ENCODE measurements at places on chromosomes 13 and 19.
A peak's percentile ranks its signal among the peaks of the same experiment; 100 is the strongest.

GRCh38 chr19:16327911-16328823 is 3.5 kb downstream of the KLF2 start:
- no peak for DNase-seq

DNA sequence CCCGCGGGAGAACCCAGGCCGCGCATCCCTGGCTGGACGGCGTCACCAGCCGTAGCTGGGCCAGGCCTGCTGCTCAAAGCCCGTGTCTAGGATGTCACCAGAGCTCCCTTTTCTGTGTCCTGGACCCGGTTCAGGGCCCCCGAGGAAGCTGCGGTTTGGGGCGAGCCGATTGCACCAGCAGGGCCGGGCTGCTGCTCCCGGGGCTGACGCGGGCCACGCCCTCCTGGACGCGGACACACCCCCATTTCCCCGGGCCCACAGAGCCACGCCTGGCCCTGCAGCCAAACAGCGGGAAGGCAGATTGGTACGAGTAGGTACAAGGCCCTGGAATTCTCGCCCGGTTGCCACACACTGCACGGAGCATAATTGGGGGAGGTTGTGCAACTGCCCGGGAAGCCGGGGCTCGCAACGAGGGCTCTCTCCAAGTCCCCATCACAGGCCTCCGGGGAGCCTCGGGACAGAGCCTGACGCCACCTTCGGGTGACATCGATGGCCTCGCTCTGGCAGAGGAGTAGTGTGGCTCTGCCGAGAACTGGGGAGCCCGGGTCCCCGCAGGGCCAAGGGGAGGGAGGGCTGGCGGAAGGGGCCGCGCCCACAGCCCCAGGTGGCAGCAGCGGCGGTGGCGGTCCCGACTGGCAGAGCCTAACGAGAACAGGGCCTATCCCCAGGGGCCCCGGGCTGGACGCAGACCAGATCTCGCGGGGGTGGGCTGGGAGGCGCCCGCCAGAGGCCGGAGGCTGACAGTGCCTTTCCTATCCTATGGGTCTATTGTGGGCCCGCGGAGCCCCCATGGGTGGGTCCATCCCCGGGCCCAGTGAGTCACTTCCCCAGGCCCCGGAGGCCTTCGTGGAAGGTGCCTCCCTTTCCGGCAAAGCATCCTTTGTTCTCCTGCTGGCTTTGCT is 23.5 kb downstream of the KCTD15 start:
- no peak for DNase-seq

DNA sequence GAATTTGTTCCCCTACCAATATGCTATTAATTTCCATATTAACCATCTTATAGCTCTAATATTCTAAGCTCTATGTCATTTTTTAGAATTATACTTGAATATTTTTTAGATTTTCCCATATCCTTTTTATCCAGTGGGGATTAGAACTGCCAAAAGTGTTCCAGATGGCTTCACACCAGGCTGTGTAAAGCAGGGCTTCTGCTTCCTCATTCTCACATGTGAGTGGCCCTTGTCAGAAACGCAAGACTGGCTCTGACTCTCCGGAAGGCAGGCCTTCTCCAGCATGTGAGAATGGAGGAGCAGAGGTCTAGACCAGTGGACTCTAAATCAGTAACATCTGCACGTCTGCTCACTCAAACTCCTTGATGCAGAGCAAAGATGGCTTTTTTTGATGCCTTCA is 650.1 kb downstream of the FGF9 start:
- DNase-seq: no peak

DNA sequence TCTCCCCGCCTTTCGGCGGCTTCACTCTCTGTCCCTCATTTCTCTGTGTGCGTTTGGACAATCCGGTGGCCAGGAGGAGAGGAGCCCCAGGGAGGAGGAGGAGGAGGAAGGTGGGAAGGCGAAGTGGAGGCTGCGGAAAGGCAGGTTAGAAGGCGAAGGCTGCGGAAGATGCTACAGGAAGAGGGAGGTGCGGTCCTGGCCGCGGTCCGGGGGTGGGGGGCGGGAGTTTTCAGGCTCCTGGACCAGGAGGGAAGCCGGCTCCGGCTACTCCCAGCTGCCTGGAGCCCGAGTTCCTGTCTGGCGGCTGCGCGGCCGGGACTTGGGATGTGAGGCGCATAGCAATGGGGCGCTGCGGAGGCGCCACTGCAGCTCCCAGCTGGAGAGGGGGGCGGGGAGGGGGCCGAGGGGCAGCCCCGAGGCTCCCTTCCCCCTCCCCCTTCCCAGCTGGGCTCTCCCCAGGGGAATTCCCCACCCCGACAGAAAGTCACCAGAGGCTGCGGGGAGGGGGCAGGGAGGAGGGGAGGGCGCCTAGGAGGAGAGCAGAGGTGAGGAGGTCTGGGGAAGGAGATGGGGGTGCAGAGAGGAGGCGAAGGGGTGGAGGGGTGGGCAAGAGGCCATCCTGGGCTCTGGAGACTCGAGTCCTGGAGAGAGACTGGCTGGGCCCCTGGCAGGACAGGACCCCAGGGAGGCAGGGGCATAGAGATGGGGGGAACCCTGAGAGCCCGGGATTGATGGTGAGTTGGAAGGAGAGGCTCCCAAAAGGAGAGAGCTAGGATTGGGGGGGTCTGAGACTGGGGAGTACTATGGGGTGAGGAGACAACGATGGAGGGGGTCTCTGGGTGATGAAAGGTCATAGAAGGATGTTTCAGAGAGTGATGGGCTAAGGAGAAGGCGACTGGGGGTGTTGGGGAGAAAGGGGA is 2.0 kb downstream of the LRRC4B start:
- no peak for DNase-seq

DNA sequence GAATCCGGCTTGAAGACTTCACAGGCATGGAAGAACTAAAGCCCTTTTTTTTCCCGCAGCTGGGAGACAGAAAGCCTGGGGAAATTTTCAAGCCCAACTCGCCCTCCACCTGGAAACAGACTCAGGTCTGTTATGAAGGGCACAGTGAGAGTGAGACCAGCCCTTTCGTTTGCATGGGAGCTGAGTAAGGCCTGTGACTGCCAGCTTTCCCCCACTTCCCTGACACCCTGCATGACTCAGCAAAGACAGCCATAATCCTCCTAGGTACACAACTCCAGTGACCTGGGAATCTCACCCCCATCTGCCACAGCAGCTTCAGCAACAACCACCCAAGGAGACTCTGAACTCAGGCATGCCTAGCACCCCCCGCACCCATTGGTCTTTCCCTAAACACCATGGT is 87.6 kb upstream of the ZNF91 start:
- DNase-seq: no peak

DNA sequence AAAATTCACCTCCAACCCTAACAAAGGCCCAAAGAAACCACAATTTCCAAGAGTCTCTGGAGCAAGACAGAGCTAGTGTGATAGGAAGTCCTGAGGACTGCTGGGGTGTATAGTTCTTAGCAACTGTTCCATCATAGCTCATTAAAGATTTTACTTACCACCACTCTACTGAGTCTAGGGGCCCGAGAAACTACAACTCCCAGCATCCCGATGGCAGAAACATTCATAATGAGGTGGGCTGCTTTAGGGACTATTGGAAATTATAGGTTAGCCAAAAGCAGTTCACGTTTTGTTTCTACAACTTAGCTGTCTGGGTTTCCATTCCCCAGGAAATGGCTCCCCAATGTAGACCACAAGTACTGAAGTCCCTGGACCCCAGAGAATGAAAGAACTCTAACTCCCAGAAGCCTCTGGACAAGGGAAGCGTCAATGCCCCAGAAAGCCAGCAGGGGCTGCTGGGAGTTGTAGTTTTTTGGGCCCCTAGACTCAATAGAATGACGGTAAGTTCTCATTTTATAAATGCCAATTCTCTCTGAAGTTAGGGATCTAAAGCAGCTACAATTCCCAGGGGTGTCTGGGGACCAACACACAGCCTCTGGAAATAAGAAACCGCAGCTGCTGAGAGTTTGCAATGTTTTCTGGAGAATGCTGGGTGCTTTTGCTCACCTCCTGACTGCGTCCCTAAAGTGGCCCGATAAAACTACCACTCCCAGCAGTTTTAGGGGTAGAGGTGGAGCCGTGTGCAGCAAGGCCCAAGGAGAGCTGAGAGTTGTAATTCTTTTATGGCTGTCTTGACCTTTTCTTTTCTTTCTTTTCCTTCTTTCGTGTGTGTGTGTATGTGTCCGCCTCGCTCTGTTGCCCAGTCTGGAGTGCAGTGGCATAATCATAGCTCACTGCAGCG is 11.1 kb downstream of the FTL start:
- DNase-seq: no peak

GRCh38 chr19:28208745-28209144 is 1004.2 kb downstream of the UQCRFS1 start:
- DNase-seq: no peak

- no peak for DNase-seq
Observed at GRCh38 chr13:31209172-31209840, 9.5 kb downstream of the B3GLCT start.

- no peak for DNase-seq
Observed at GRCh38 chr19:39110263-39110967, 15.2 kb upstream of the PAK4 start.

DNA sequence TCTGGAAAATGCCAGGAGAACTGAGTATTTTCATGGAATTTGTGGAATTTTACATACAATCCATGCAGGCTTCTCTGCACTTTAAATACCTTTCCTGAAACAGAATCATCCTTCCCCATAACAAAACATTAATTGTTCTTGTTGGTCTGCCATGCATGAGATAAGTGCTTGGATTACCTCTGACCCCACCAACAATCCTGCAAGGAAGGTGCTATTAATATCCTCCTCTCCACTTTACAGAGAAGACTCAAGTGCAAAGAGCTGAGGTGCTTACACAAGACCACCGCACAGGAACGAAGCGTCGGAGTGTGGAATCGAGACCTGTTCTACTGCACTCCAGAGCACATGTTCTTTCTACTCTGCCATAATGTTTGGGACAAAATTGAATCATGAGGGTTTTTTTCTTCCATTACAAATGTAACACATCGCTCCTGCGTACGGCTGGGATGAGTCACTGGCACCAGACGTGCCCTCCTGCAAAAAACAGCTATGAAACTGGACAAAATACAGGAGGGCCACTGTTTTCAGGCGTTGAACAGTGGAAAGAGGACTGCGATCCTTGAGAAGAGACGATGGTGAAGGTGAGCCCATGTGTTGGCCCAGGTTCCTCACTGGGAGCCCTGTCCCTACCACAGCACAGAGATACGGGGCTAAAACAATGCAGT is 12.9 kb upstream of the LRRC4B start:
- no peak for DNase-seq

DNA sequence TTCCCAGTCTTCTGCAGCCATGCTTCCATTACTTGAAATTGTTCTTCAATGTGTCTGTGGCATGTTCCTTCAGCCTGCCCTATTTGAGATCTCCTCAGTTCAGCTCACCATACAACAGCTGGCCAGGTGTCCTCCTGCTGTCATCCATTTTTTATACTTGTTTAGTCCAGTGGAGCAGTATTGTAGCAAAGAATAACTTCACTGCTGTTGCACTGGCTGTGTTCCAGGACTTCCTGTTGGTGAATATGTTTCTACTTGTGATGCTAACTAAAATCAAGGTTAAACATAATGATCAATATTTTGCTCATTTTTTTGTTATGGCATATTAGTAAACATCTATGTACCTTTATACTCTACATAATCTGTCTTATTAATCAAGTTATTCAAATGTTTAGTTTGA is 1394.1 kb downstream of the PCDH9 start:
- DNase-seq: no peak

DNA sequence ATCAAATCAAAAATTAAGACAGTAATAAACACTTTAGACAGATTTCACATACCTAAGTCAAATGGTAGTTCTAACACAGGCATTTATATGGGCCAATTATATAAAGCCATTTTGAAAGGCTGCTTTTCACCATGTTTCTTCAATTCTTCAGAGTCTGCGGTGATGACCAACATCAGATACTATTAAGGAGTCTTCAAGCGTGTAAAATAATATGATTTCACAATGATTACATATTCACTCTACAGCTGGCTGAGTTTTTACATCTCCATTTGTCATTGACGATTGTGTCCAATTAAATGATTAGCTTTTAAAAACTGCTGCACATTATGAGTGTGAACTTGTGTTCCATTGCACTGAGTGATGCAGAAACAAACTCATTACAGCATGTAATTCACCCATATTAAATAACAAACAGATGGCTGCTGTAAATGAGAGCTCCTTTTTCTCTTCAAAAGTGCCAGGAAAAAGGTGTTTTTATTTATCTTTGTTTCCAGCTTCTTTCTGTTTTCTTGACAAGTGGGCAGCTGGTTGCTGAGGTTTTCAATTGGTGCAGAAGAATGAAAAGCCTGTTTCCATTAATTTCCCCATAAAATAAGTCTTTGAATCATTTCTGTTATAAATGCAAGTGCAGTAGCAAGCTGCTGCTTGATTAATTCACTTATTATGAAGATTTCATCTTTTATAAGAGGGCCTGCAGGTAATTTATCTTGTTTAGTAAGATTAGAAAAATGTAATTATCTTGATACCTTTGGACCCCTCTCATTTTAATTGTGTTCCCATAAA is 676.1 kb upstream of the KLHL1 start:
- DNase-seq: no peak

- peak; percentile 44 for DNase-seq
Observed at GRCh38 chr19:12994701-12995595, at the start of gene NFIX. TSS of gene NFIX (plus strand) at chr19:12995475. CDS start at chr19:12995838, 363 bp downstream.

DNA sequence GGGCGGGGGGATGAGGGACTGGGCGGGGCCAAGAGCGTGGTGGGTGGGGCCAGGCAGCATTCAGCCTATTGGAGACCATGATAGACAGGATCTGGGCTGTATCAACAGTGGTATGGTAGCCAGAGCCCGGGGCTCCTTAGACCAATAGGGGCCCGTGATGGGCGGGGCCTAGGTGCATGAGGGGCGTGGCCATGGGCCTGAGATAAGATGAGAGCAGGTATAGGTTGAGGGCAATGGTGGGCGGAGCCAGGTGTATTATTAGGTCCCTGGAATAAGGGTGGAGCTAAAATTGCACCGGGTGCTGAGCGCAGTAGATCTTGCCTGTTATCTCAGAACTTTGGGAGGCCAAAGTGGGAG is 5.3 kb downstream of the ABCA7 start:
- DNase-seq: no peak

- DNase-seq: no peak
Observed at GRCh38 chr13:36355632-36356031, 9.4 kb upstream of the SPART start.

- DNase-seq: no peak
Observed at GRCh38 chr19:10228920-10229319, 2.2 kb downstream of the S1PR2 start.

GRCh38 chr13:79990048-79990447 is 350.9 kb downstream of the SPRY2 start:
- no peak for DNase-seq

Measured in activated gamma-delta T cell (primary cell).